Activated CD8-positive, alpha-beta memory T cell treated with anti-CD3 and anti-CD28 coated beads for 1 hour (primary cell): ENCODE measurements at places on chromosomes 3 and 15.

GRCh38 chr3:136939489-136939888 lies 18.3 kb upstream of the IL20RB start:
- DNase-seq = no peak

- no peak for DNase-seq
Measured at GRCh38 chr15:90681056-90681455, 36.1 kb upstream of the BLM start.

GRCh38 chr15:98774756-98775497 lies 126.6 kb downstream of the IGF1R start:
- no peak for DNase-seq

DNA sequence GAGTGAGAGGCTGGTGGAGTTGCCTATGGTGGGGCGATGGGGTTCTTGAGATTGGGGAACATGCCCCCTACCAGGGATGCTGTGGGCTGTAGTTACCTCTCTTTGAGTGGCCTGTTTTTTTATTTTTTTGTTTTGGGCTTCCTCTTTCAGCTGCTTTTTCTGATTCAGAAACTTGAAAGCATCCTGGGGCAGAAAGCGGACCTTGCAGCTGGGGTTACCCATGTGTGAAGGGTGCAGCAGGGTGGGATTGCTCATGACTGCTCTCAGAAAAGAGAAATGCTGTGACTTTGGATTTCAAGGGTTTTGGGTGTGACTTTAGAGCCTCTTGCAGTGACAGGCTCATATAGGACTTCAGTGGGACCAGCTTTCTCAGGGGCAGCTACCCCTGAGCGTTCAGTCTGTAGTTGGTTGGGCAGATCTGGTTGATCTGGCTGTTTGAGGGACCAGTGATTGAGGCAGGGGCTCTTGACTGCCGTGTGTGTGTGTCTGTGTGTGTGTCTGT lies 1.8 kb downstream of the LIMD1 start:
- no peak for DNase-seq

DNA sequence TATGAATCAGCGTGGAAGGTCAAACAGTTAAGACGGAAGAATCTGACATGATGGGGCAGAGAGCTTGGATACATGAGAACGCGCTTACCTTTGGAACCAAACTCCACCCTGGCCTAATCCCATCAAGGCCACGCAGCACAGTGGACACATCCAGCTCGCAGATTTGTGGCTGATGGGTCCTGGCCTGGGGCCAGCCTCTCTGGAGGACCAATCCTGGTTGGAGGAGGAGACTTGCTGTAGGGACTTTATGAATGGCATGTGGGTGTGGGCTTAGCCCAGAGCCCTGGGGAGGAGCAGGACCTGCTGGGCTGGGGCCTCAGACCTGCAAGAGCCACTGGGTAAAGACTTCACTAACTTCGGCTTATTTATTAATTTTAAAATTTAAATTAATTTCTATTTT lies 73.4 kb upstream of the ANKRD34C start:
- DNase-seq = no peak

DNA sequence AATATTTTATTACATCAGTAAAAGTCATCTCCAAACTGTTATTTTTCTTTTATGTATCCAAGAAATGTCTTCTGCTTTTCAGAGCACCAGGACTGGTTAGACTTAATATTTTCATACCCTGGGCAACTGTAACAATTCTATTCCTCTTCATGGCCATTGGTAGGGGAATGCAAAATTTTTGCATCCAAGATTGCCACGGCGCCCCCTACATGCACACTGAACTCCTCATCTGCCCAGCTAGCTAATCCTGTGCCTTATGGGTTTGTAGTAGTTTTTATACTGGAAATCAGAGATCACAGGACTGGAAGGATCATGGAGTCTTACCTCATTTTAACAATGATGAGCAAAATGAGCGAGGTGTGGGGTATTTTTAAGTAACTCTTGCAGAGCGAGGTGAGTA lies 74.2 kb downstream of the CRTC3 start:
- DNase-seq = peak; percentile 37
